ENCODE measurements at places on chromosomes 6 and 20.

DNA sequence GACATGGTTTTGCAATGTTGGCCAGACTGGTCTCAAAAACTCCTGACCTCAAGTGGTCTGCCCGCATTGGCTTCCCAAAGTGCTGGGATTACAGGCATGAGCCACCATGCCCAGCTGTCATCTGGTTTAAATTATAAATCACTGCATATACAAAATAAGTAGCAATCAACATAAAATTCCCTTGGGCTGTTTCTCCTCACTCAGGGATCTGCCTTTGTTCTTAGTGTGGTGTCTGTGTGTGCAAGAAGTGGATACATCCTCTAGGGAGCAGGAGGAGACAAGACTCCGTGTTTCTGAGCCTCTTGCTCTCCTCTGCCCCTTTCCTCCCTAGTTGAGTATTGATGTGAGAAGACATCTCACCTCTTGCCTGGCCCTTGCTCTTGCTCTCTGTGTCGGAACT lies 65.2 kb upstream of the ADGRF4 start:
- peak; percentile 21 for DNase-seq

DNA sequence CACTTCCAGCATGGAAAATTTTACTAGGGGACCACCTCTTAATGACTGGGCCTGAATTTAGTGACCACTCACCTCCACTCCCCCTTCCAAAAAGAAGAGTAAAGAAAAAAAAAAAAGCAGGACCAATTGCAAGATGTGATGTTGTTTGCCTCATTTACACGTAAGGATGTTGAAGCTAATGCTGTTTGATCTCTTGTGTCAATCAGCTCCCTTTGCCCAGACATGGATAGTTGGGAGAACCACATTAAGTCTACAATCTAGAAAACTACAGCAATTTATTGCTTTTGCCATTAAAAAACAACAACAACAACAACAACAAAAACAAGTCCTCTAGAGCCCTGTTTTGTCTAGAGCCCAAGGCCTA lies 11.0 kb upstream of the DSTN start:
- no peak for DNase-seq

- DNase-seq = no peak
Observed at GRCh38 chr20:62220666-62221568, 839 bp upstream of the HRH3 start.

GRCh38 chr6:63940056-63940455 lies 304.5 kb downstream of the PHF3 start:
- DNase-seq = no peak

- DNase-seq = no peak
Observed at GRCh38 chr6:100462706-100463629, 1.8 kb downstream of the SIM1 start.

DNA sequence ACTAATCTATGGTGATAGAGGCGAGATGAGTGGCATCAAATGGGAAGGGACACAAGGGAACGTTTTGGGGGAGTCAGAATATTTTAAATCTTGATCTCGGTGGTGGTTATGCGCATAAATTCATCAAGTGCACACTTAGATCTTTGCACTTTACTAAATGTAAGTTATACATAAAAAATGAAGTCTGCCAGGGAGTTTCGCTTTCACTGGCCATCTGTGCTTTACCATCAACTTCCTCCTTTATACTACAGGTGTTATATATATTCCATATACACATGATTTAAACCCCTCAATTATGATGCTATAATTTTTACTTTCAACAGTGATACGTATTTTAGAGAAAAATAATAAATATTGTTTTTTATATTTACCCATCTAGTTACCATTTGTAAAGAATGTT lies 97.6 kb upstream of the AKIRIN2 start:
- no peak for DNase-seq

- peak; percentile 42 for DNase-seq
Observed at GRCh38 chr20:2283706-2284423, 11.9 kb upstream of the TGM3 start.

DNA sequence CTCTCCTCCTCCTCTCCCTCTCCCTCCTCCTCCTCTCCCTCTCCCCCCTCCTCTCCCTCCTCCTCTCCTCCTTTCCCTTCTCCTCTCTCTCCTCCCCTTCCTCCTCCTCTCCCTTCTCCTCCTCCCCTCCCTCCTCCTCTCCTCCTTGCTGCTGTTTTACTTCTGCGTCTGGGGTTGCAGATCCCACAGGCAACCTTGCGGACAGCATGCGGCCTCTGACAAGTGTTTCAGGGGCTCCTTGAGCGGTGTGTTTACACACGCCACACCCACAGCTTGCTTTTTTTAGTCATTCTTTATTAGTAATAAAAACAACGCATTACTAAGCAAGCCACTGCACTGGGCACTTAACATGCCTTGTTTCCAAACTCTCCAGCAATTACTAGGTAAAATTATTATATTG lies 81.9 kb downstream of the TFAP2C start:
- DNase-seq = peak; percentile 77

DNA sequence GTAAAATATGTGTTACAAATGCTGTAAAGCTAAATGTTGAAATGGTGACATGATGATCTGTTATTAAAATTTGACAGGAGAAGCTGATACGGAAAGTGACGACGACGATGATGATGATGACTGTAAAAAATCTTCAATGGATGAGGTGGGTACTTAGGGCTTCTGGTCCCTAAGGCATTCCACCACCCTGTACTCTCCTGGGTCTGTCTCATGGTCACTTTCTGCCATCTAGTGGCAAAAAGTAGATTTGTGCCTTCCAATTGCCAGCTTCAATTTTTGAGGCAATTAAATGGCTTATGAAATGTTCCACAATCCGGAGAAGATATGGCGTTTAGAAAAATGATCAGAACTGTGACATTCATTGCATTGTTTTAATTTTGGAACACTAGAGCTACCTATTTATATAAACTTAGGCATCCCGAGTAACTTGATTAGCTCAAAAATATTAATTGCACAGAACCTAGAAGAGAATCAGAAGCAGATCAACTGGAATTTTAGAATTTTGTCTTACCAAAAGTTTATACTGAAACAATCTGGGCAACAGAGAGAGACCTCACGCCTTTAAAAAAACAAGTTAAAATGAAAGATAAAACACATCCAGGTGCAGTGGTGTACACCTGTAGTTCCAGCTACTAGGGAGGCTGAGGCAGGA lies 346.5 kb upstream of the PLCB4 start:
- peak; percentile 80 for DNase-seq

GRCh38 chr6:37745748-37746147 lies 48.1 kb upstream of the MDGA1 start:
- DNase-seq = no peak

GRCh38 chr6:139752086-139752485 lies 377.6 kb upstream of the CITED2 start:
- DNase-seq = no peak

GRCh38 chr6:112640891-112641290 lies 293.8 kb downstream of the RFPL4B start:
- DNase-seq = no peak
